ENCODE measurements at places on chromosomes 11 and 22. TPM values are rescaled to one million over a fixed set of nuclear protein-coding genes. Genes with fewer than 3 reads are reported as not detected.

GRCh38 chr11:44761551-44761961 lies 34.8 kb downstream of the TSPAN18 start:
- DNase-seq = no peak

DNA sequence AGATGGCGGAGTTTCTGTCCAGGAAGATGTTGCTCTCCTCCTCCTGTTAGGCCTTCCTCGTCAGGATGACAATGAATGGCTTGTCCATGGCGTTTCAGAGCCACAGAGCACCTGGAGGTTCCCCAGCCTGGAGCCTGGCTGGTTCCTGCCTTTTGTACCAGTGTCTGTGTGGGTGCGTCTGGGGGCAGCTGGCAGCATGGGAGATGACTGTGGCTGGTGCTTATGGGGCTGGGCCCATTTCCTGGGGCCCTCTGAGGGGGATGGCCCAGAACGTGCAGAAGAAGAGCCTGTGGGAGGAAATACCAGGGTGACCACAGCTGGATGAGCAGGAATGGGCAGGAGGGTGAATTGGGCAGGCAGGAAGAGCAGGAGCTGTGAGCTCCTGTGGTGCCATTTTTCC lies 6.7 kb downstream of the SLC37A2 start:
- no peak for DNase-seq

- DNase-seq = no peak
These were observed 117.3 kb downstream of the KCNQ1OT1 start for GRCh38 chr11:2582351-2582945.

DNA sequence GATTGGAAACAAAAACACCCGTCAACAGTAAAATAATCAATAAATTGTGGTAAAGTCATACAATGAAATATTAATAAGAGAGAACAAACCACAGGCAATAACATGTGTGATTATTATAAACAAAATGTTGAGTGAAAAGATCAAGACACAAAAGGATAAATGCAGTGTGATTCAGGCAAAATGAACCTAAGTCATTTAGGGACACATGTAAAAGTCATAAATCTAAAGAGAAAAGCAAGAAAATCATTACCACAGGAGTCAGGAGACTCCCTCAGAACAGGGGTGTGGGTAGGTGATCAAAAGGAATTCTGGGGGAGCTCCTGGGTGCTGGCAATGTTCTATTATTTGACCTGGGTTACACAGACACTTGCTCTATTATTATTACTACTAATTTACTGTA lies 47.9 kb upstream of the PPP2R1B start:
- no peak for DNase-seq

- no peak for DNase-seq
These were observed 6.5 kb downstream of the PPFIBP2 start for GRCh38 chr11:7520011-7520942.

Gene FAM83F
- polyA plus RNA-seq = 0.34 TPM

DNA sequence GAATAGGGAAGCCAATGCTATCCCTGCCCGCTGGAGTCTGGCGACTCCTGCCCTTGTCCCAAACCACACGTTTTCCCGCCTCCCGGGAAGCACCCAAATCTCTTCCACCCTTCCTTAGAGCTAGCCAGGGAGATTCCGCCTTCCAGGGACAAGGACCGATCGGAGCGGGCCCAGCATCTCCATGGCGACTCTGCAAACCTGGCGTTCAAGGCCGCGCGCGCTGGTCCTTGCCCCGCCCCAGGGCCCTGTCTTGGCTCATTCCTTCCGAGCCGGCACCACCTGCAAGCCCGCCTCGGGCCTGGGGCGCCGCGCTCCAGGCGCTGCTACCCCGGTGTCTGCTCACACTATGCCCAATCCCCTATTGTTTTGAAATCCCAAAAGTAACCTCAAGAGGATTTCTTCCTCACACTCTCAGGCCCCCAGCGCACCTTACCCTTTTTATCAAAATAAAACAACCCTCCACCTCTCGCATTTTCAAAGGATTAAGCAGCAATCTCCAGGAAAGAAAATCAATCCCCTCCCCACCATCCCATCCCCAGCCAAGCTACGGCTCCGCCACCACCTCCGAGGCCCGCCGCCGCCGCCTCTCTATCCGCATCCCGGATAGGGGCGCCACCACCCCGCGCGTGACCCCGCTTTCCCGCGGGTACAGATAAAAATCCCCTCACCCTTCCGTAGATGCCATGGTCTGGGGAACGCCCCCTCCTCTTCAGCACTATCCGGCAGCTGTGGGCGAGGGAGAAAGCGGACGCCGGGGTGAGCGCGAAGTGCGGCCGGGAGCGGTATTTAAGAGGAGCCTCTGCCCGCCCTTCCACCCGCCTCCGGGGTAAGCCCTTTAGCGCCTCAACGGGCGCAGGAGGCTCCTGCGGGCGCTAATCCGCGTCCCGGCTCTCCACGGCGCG lies 825 bp downstream of the SLC1A2 start:
- no peak for DNase-seq

Gene GVQW3
- polyA plus RNA-seq = 20.2 TPM

Gene RASL10A
- polyA plus RNA-seq = not detected

- DNase-seq = no peak
These were observed 13.5 kb upstream of the FTH1 start for GRCh38 chr11:61980783-61981541.

GRCh38 chr11:27207025-27207650 lies 155.9 kb downstream of the CCDC34 start:
- DNase-seq = no peak

DNA sequence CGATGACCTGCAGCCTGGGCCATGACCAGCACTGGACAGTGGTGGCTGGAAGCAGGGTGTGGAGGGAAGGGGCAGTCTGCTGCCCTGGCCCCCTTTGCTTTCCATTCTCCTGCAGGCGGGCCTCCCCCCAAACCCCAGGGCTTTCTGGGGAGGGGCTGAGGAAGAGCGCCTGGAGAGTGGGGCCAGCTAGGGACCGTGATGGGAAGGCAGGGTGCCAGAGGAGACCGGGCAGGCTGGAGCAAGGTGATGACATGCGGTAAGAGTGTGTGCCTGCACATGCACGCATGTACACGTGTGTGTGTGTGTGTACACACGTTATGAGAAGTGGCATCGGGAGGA lies 7.8 kb downstream of the OAF start:
- DNase-seq = no peak

DNA sequence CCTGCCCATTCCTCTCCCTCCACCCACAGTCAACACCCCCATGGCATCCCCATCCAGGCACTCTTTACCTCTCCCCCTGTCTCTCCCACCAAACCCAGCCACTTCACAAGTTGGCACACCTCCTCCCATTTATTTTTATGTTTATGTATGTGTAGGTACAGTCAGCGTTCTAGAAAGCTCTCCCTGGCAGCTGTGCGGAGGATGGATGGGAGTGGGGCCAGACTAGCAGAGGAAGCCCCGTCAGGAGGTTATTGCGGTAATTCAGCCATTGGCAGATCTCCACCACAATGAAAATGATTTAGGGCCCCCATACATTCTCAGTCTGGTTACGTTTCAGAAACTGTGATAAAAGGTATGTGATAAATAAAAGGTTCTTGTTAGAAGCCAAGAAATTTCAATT lies 51.3 kb downstream of the BTG4 start:
- no peak for DNase-seq

GRCh38 chr11:2929531-2929949 lies 320 bp upstream of the PHLDA2 start:
- no peak for DNase-seq

DNA sequence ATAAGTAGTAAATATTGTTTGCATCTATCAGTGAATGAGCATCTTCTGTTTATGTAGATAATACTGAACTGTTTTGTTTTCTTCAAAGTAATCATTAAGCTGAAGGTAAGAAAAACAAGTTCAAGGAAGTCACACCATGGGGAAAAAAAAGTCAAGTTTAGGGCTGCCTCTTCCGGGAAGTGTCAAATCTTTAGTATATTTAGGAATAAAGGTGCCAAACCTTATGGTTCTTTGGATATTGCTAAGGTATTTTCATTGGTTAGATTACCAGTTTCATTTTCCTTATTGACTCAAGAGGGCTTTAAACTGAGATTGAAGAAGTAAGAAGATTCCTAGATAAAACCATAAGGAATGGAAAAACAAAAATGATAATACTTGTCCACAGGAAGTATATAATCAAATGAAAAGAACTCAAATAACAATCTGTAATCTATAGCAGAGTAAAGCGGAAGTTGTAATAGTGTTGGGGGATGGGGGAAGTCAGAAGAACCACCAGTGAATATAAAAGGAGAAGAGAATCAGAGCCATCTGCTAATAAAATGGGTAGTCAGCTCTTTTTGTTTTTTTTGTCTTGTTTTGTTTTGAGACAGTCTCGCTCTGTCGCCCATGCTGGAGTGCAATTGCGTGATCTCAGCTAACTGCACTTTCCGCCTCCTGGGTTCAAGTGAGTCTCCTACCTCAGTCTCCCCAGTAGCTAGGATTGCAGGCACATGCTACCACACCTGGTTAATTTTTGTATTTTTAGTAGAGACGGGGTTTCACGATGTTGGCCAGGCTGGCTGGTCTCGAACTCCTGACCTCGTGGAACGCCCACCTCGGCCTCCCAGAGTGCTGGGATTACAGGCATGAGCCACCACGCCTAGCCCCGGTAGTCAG lies 2.3 kb downstream of the ATM start:
- no peak for DNase-seq

- no peak for DNase-seq
These were observed 2.6 kb upstream of the LTBP3 start for GRCh38 chr11:65560555-65561418.

GRCh38 chr22:40668611-40669411 lies 10.5 kb upstream of the MCHR1 start:
- no peak for DNase-seq

DNA sequence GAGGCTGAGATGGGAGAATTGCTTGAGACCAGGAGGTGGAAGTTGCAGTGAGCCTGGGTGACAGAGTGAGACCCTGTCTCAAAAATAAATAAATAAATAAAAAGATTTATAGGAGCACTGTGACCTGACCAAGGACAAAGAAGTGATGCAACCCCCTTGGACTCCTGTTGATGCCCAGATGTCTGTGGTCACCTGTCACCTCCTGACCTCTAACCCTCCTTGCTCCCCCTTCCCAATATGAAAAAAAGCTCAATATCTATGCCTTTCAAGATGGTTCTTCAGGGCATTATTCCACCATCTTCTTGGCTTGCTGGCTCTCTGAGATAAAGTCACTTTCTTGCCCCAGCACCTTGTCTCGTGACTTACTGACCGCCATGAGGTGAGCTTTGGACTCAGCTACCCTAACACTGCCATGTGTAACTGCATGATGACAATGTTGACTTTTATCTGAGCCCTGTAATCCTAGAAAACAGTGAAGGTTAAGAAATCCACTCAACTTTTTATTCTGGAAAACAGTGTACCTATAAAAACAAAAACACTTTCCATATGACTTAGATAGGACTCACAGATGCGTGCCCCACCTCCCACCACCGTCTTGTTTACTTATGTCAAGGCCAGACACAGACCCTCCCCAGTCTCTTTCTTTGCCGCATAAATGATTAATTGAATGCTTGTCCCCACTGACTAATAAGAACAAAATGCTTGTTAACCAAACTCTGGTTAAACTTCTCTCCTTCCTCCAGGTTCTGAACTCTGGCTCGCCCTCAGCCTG lies 360.5 kb downstream of the BUD13 start:
- no peak for DNase-seq

Gene OR8D4
- not detected for polyA plus RNA-seq

GRCh38 chr22:43411040-43411868 lies 560 bp upstream of the MPPED1 start:
- DNase-seq = no peak

DNA sequence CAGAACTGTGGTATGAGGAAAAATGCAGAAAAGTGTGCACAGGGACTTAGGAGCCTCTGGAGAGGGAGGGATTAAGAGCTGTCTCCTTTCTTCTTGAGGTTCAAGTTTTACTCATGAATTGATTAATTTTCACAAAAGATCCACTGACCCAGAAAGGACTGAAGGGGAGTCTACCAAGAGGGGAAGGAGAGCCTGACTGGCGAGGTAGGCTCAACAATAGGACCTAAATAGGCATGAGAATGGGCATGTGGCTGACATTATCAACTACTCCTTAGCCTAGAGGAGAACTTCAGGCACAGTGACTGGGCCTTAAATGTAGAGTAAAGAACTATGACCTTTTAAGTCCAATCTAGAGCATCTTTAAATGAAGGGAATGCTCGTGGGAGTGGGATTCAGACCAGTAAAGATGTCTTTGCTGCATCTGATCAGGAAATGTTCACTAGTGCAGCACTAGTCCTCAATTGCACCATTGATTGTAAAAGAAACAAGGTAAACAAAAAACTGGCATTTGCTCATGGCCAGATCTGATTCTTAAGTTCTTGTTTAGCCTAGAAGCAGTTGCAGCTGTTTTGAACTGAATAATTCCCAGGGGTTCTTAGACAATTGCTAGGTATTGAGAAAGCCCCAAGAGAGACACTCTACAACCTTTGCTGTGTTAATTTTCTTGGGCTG lies 135.6 kb downstream of the RAB38 start:
- DNase-seq = no peak

- no peak for DNase-seq
These were observed 2.3 kb upstream of the AIFM3 start for GRCh38 chr22:20964799-20965103.

Gene NLRP14
- polyA plus RNA-seq = 0.24 TPM

Gene KLHL22
- 33.9 TPM for polyA plus RNA-seq

Gene ANKK1
- 0.49 TPM for polyA plus RNA-seq

GRCh38 chr11:76562541-76562940 lies 108.0 kb downstream of the LRRC32 start:
- DNase-seq = no peak

DNA sequence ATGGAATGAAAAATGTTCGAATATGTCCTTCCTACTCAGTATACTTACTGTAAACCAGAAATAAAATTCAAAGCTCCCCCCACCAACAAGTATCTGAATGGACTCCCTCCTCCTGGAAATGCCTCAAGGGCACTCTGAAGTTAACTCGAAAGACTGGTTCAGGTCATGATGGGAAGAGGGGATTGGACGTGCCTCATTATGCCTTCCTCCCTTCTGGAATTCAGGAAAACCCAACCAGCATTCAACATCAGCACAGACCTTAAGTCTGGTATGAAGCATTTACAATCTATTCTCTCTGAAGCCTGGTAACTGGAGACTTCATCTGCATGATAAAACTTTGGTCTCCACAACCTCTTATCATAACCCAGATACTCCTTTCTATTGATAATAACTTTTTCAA lies 428.3 kb upstream of the RAG2 start:
- DNase-seq = no peak

- no peak for DNase-seq
These were observed 57.3 kb downstream of the C11orf91 start for GRCh38 chr11:33643167-33643824.

Gene BAIAP2L2
- polyA plus RNA-seq = 0.50 TPM

Gene BTBD18
- 0.28 TPM for polyA plus RNA-seq

GRCh38 chr22:46001046-46001425 lies 24.1 kb upstream of the WNT7B start:
- DNase-seq = no peak

GRCh38 chr11:13206086-13206640 lies 71.4 kb upstream of the BMAL1 start:
- DNase-seq = no peak

Gene CCDC73
- 0.18 TPM for polyA plus RNA-seq

DNA sequence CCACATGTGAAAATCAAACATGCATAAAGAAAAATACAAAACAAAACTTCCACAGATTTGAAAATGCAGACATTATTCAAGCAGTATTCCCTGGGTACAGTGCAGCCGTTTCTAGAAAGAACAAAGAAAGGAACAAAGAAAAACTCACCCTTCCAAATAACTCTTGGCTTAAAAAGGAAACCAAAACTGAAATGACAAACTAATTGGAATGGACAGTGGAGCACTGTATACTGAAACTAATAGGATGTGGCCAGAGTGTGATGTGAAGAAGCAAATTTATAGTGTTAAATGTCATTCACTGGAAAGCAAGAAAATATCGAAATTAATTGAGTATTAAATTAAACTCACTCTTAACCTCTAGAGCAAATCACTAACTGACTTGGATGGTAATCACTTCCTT lies 55.4 kb downstream of the QSER1 start:
- DNase-seq = no peak

GRCh38 chr22:24046024-24046423 lies 34.9 kb downstream of the CABIN1 start:
- no peak for DNase-seq
